ENCODE measurements at places on chromosomes 4 and X.

- DNase-seq: peak; percentile 59
Measured at GRCh38 chrX:9312922-9313867, 151.7 kb upstream of the TBL1X start.

- DNase-seq: no peak
Measured at GRCh38 chr4:3346146-3346545, 53.3 kb downstream of the RGS12 start.

DNA sequence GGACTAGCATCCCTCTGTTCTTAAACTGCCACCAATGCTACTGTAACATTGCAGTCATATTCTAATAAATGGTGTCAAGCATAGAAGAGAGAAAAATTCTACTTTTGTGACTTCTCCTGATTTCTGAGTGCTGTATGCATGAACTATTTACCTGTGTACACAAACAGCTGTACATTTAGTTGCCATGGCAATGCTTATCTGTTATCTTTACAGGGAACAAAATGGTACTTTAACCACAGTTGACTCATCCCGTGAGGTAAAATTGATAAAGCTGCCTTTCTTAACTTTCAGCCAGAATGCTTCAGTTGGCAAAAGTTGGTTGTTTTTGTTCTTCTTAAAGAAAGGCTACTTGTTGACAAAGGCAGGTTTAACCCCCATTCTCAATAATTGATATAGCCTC, 587.5 kb upstream of the MAGEB2 start:
- DNase-seq: no peak

- no peak for DNase-seq
Measured at GRCh38 chrX:133544778-133545177, 129.5 kb upstream of the GPC4 start.

GRCh38 chr4:76981644-76982043, 32.1 kb downstream of the SEPTIN11 start:
- no peak for DNase-seq

DNA sequence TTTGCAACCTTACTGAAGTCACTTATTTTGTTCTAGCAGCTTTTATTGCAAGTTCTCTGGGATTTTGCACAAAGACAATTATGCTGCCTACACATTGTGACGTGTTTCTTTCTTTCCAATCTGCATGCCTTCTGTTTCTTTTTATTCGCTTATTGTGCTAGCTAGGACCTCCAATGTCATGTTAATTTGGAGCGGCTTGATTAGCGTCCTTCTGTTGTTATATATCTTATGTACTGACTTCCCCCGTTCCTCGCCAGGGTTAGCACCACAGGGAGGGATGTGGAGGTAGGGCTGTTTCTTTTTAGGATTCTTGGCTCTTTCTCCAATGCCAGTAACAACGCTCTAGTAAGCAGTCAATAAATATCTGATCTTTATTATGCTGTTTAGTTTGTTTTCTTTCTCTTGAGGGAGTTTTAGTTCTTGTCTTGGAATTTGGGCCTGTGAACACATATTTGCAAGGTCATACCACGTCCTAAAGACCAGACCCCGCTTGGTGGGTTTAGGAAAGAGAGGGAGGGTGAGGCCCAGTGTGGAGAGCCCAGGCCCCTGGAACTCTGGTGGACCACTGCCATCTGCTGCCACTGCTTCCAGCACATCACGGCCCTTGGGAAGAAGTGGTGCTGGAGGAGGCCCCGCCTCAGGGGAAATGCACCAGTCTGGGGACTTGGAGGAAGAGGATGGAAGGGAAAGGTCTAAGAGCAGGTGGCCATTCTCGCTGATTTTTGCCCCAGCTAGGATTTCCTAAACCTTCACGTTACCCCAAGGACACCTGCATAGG, 129.1 kb downstream of the TRIML1 start:
- no peak for DNase-seq

DNA sequence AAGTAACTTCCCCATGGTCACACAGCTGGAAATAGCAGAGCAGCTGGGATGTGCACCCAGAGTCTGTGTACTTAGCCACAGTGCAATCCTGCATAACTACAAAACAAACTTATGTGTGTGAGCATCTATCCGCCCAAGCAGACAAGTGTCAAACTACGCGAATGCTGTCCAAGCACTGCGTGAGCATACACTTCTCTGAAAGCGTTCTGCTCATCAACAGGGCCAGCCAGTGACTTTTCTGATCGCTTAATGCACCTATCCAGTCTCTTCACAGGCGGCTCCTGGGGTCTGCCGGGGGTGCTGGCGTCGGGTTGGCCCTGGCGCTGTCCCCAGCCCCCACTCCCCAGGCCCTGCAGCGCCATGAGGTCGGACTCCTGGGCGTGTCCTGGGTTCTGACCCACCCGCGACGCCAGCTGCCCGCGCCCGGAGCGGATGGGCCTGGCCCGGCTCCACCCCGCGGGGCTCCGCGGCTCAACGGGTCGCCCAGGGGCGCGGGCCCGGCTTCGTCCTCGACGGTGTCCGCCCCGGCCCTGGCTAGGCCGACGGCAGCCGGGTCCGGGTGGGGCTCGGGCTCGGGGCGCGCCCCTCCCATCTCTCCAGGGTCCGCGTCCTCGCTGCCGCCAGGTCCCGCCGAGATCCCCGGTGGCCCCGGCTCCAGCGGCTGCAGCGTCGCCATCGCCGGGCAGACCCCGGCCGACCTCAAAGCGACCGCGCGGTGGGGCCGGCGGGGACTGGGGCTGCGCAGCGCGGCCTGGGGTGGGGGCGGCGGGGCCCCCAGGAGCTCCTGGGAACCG, 1.3 kb upstream of the ZNF141 start:
- no peak for DNase-seq

- DNase-seq: no peak
Measured at GRCh38 chr4:13833171-13833804, 205.8 kb upstream of the BOD1L1 start.

- DNase-seq: no peak
Measured at GRCh38 chr4:133839326-133839725, 362.3 kb downstream of the PABPC4L start.

DNA sequence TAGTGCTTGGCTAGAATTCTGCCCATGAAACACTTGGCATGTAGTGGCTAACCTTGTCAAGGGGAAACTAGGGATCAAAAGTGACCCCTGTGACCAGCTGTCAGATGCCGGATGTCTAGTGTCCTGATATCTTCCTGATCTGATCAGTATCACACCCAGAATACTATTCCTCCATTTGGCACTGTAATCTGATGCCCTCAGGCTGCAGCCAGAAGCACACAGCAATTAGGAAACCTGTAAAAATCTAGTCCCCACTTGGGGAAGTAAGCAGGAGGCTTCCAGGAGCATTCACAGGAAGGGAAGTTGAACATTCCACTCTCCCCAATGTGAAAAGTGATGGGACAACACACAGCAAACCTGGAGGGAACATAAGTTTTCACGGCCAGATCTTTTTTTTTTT, 125.1 kb downstream of the HS6ST2 start:
- no peak for DNase-seq
